ENCODE measurements at places on chromosomes 7 and 10.

DNA sequence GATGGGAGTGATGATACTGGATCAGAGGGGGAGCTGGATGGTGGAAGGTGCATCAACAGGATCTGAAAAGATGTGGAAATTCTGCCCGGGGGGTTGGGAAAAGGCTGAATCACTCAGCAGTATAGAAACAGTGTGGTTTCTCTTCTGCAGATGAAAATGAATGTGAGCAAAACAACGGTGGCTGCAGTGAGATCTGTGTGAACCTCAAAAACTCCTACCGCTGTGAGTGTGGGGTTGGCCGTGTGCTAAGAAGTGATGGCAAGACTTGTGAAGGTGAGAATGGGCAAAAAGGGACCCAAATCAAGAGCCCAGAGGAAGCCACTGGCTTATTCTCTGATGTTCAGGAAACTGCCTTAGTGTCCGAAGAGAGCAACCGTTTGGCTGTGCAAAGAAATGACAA, 12.9 kb downstream of the OIT3 start:
- DNase-seq = no peak

- no peak for DNase-seq
Observed at GRCh38 chr10:23432639-23433038, 6.2 kb upstream of the OTUD1 start.

- no peak for DNase-seq
Observed at GRCh38 chr7:30656006-30656957, 26.0 kb downstream of the CRHR2 start.

GRCh38 chr7:138170959-138171703, 94.9 kb downstream of the AKR1D1 start:
- peak; percentile 55 for DNase-seq

- no peak for DNase-seq
Observed at GRCh38 chr7:111168182-111168581, 77.3 kb downstream of the LRRN3 start.

- no peak for DNase-seq
Observed at GRCh38 chr10:124000792-124001201, 92.6 kb downstream of the CHST15 start.

DNA sequence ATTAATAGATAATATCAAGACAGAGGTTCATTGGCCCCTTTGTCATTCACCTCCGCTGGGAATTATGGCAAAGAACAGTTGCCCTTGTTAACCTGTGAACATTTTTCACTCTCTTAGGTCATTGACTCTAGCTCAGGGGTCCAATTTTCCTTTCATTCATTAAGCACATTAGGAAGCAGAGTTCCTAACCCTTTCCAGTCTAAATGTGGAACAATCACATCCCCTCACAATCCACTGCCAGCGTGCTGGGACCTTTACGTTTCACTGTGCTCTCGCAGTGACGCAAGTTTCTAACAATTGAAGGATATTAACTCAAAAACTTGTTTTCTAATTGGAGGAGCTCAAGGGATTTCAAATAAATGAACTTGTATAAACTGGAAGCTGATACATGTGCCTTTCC, 79.3 kb upstream of the MEOX2 start:
- no peak for DNase-seq

GRCh38 chr7:84328571-84328970, 134.0 kb upstream of the SEMA3A start:
- no peak for DNase-seq

GRCh38 chr10:71253981-71254818, 41.8 kb downstream of the UNC5B start:
- DNase-seq = no peak

GRCh38 chr10:2992401-2993198, 74.7 kb upstream of the PFKP start:
- no peak for DNase-seq

GRCh38 chr7:2473496-2474180, 2.6 kb downstream of the GRIFIN start:
- no peak for DNase-seq

GRCh38 chr10:96842896-96843723, 11.0 kb downstream of the LCOR start:
- DNase-seq = no peak

- DNase-seq = no peak
Observed at GRCh38 chr7:11224535-11224934, 250.9 kb downstream of the PHF14 start.

DNA sequence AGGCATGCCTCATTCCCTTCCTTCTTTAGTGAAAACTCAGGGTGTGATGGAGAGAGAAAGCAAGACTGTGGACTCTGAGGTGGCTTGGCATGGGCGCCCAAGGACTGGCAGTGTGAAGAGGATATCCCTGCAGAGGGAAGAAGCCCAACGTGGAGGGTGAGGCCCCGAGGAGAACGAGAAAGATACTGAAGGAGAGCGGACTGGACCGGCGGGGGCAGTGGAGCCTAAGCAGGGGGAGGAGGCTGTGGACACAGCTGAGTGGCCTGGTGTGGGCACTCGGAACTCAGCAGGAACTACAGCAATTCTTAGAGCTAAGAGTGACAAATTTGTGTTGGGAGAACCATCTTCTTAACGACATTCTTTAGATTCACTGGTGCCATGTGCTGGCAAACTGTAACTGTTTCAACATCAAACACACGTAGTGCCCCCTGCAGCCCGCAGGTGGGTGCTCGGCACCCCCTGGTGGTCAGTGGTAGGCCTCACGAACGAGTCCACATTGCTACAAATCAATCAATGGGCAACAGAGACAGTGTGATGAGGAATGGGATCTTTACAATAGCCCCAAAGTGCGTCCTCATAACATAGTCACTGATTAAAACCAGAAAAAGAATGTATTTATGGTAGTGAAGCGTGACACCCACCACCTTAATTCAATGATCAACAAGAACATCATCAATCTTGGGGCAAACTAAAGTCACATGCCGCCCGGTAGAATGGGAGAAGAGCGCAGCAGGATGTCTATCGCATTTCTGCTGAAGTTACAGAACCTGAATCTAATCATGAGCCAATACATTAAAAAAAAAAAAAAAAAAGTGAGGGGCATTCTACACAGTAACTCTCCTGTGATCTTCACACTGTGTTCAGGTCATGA, 2.0 kb upstream of the SFTPA1 start:
- DNase-seq = peak; percentile 75

DNA sequence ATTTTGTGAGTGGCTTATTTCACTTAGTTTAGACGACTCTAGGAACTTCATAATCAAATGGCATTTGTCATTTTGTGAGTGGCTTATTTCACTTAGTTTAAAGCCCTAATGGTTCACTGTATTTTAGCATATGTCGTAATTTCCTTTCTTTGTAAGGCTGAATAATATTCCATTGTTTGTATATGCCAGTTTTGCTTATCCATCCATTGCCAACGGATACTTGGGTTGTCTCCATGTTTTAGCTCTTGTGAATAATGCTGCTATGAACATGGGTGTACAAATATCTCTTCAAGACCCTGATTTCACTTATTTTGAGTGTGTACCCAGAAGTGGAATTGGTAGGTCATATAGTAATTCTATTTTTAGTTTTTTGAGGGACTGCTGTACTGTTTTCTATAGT, 31.8 kb downstream of the DOCK1 start:
- DNase-seq = no peak

DNA sequence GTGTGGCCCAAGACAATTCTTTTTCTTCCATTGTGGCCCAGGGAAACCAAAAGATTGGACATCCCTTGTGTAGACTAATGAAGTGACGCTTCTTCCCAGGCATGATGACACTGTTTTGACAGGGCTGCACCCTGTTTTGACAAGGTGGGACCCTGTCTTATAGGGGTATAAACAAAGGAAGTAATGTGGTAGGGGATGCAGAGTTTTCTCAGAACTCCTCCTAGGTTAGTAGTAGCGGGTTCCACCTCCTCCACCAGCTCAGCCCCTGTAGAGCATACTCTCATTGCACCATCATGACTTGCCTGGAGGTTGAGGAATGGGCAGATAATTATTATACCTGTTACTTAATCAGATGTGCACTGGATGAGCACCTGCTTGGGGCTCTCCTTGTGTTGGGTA, 123.1 kb downstream of the CCNY start:
- DNase-seq = no peak

GRCh38 chr7:17815318-17815717, 125.0 kb downstream of the SNX13 start:
- no peak for DNase-seq

DNA sequence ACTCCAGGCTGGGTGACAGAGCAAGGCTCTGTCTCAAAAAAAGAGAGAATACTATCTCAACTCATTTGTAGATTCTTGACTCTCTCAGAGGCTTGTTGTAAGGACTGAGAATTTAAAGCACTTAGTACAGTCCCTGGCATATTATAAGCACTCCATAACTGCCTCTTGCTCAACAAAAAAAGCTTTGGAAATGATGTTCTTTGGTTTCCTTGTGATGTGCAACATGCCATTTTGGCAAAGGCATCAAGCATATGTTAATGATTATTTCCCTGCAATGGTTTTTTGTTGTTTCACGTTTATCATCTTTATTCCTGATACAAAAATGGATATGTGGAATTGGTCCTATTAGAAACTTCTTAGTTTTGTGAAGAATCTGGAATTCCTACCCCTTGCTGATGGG, 15.7 kb downstream of the NOLC1 start:
- no peak for DNase-seq

DNA sequence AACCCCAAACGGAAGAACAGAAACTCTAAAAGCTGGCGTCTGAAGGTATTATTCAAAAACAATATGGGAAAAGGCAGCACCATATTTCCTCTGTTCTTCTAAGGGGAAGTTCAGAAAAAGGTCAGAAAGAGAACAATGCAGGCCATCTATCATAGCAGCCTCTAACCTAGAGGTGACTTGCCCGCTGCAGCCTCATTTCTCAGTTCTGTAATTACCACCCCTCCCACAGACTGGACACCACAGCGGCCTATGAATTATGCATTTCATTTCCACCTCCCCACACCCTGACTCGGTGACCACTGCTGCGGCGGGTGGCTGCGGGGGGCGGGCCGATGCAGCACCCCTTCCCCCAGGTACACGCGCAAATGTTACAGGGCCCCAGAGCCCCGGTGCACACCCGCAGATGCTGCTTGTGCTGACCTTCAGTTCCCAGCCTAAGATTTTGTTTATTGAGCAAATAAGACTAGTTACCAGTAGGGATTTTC, 125.5 kb downstream of the CLEC2L start:
- DNase-seq = peak; percentile 47

GRCh38 chr7:143043391-143043790, 8.8 kb upstream of the OR6V1 start:
- DNase-seq = peak; percentile 4

- no peak for DNase-seq
Observed at GRCh38 chr10:68561865-68562649, 1.9 kb downstream of the TET1 start.

DNA sequence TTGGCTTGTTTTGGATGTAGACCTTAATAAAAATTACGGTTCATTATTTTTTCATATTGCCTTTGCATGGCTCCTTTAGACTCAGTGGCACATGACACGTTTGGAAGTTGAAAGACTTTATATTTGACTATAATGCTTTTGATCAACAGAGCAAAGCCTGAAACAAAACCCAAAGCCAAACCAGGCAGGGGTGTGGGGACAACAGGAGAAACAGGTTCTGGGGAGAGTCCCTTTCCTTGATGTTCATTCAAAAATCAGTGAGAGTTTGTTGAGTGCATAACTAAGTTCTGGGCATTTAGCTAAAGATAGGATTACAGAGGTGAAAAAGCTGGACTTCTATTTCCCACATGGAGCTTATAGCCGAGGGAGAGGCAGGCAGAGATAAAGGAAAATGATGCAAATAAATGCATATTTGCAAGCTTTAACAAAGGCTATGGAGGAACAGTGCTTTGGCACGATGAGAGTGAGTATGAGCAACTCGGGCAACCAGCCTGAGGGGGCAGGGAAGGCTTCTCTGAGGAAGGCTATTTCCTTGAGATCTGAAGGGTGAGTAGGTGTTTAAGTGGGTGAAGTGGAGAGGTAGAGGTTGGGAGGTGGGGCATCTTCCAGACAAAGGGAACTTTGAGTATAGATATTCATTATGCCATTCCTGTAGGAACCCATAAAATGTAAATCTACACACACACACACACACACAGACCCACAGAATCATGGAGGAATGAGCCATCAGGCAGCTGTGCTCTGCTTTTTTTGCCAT, 34.5 kb upstream of the PDZD8 start:
- DNase-seq = no peak

GRCh38 chr7:81768951-81769778, 682 bp downstream of the HGF start:
- no peak for DNase-seq

GRCh38 chr10:34166354-34166753, 648.7 kb downstream of the PARD3 start:
- DNase-seq = no peak

DNA sequence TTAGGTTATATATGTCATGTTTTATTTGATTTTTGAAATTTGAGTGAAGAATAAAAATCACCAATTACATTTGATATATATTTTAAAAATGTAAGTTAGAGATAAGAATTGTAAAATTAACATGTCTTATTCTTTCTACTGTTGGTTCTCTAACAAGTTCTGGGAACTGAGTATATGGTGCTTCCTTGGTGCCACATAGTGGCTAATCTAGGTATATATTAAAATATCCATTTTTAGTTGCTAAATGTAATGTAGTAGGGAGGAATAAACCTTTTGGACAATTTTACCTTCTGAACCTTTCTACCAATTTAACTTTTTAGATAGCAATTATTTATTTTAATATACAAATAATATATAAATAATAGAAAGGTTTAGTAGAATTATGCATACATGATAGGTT, 17.5 kb downstream of the CFAP69 start:
- peak; percentile 14 for DNase-seq

- DNase-seq = no peak
Observed at GRCh38 chr7:2921653-2922347, 77.7 kb upstream of the GNA12 start.

DNA sequence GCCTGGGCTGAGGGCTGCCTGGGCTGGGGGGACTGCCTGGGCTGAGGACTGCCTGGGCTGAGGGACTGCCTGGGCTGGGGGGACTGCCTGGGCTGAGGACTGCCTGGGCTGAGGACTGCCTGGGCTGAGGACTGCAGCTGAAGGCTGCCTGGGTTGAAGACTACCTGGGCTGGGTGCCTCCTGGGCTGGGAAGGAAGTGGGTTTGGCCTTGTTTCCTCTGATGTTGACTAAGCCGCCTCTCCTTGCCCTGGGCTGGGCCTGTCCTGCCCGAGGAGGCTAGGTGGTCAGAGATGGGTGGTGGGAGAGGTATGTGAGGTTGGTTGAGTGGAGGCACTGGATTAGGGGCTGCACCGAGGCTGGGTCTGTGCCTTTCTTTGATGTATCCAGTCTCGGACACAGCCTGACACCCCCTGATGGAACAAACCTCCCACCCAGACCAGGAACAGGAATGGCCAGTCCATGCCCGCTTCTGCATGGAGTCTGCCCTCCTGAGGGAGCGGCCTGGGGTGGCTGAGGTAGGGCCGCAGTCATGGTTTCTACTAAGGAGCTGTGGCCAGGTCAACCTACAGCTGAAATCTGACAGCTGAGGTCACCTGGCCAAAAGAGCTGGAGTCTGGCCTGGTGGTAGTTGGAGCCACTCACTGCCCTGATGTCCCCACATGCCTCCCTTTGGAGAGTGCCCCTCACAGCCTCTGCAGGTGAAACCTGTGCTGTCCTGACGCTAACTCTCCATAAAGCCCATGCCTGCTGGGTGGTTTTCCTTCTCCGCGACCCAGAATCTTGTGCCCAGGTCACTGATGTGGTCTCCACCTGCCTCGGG, 22.3 kb downstream of the SCART1 start:
- peak; percentile 41 for DNase-seq
